Stimulated activated CD8-positive, alpha-beta memory T cell treated with anti-CD3 and anti-CD28 coated beads, Interleukin-15, amount 100 ng/mL, for 48 hours (primary cell): ENCODE measurements at places on chromosomes 7 and 10.

DNA sequence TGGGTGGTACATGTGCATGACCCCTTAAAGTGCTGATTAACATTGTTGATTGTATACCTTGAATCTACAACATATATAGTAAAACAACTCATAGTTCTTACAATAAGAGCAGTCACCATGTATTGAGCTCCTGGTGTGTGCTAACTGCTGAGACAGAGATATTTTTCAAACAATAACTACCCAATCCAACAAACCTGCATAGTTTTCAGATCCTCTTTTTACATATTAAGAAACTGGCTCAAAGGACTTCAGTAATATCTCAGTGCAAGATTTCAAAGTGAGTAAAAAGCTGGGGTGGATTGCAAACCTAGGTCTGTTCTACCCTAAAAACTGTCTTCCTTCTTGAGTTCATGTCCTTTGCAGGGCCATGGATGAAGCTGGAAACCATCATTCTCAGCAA is 272.2 kb downstream of the SNX13 start:
- no peak for DNase-seq

GRCh38 chr7:151741585-151741984 is 135.3 kb downstream of the PRKAG2 start:
- no peak for DNase-seq

DNA sequence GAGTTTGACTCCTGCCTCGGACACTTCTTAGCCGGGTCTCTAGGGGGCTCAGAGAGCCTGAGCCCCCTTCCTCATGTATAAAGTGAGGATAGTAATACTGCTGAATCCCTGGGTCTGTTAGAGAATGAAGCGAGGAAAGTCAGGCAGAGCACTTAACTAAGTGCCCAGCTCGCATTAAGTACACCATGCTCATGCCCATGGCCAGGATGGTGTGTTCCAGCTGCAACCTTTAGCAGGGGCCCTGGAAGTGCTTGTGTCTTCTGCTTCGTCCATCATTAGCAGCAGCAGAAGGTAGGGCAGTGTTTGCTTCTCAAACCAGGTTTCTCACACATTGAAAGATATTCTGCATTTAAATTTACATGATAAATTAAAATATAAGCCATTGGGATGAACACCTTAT is 27.3 kb upstream of the WDFY4 start:
- DNase-seq, result no peak

- no peak for DNase-seq
Measured at GRCh38 chr10:93434991-93435491, 47.1 kb downstream of the MYOF start.

DNA sequence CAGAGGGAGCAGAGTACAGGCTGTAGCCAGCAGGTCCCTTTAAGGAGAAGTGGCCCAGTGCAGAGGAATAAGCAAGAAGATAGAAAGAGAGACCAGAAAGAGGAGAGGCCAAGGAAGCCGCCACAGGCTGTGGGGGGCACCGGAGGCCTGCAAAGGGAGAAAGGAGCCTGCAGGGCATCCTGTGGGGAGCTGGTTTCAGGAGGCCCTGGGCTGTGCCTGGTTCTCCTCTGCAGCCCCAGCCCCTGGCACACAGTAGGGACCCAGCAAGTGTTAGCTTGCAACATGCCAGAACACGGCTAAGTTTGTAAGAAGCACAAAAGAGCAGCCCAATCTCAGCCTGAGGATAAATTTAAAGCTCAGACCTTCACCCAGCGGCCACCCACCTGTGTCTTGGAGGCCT is 12.3 kb upstream of the C10orf71 start:
- no peak for DNase-seq

- DNase-seq, result no peak
Measured at GRCh38 chr10:49585387-49585786, 24.7 kb upstream of the SLC18A3 start.

DNA sequence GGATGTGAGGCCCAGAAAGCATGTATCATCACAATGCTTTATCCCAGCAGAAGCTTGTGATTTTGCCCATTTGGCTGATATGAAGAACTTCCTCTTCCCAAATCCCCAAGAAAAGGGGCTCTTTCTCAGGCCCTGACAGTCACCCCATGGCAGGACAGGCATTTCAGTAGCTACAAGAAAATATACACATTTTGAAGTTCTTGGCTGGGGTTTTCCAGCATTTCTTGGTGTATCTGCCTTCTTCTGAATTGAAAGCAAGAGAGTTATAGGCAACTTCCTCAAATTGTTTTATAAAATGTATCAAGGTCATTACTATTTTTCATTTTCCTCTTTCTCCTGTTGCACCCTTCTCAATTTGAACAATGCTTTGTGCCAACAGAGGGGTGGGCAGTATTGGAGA is 63.3 kb upstream of the PDLIM1 start:
- no peak for DNase-seq

DNA sequence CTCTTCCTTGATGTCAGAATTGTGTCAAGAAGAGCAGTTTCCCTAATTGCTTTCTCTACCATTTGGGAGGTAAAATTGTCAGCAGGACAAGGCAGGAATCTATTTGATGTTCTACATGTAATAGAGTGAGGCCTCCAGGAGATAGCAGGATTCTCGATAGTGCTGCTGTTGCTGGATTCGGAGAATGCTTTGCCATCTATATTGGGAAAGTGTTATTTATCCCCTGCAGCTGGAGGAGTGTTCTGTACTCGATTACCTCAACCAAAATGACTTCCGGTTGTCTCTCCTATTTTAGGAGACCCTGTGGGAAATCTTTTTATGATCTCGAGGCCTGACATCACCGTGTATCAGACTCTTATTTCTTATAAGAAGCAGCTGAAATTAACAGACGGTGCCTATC is 217.1 kb downstream of the TMEM178B start:
- no peak for DNase-seq

GRCh38 chr7:54354436-54354835 is 187.7 kb upstream of the VSTM2A start:
- no peak for DNase-seq

DNA sequence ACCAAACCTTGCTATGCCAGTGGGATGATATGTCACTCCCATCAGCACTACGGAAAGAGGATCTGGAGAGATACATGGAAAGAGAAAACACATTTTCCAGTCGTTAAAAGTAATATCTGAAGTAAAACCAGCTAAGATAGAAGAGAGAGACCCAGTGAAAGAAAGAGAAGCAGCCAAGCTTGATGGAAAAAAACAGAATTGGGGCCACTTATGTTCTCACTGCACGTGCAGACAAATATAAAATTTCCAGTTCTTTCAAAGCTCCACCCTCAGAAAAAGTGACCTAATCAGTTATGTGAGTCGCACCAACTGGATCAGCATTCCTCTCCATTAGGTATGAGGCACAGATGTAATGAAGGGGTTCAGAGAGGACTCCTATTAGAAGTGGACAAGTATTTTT is 266.1 kb downstream of the MTERF1 start:
- DNase-seq, result no peak

DNA sequence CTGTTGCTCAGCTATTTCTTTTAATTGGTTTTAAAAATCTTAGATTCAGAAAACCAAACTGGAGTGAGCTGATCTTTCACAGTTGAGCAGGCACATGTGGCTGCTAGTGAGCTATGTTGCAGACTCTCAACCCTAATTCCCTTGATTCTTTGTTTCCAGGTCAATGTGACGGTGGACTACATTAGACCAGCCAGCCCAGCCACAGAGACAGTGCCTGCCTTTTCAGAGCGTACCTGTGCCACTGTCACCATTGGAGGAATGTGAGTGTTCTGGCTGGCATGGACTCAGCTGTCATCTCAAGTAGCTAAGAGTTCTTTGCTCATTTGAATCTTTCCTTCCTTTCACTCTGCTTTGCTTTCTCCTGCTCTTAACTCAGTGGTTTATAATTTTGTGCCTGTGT is 187.1 kb downstream of the LRRC4 start:
- DNase-seq, result no peak

DNA sequence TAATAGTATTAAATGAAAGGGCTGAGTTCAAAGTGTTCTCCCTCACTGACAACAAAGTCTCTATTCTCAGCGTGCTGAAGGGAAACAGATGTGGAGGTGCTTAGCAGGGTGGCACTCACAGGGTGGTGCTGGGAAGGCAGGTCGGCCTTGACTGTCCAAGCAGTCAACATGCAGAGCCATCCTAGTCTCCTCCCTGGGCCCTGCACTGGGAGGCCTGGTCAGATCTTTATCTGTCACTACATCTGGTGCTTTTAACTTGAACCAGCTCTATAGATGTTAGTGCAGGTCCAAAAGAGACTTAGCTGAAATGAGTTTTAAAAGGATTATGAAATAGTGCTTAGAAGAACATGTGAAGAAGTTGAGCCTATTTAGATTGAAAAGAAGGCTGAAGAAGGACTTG is 82.1 kb downstream of the AVL9 start:
- no peak for DNase-seq

DNA sequence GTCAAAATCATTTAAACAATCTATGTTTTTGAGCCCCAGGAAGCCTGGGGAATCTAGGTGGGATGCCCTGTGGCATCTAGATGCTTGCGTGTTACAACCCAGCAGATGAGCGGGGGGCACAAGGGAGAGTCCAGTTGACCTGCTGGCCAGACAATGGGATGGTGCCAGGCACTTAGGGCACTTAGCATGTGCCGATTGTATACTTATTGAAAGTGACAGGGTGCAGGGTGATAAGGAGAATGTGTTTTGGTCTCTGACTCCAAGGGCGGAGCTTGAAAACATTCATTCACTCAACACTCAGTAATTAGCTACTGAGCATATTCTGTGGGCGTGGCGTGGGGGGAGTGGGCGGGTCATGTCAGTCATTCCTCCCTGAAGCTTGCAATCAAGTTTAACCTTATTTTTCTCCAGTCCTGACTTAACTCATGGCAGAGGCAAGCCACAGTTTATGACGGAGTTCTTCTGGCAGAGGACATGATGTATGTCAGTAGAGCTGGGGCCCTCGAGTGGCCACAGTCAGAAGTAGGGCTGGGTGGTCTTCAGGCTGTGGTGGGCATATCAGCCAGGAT is 115.1 kb downstream of the PRKCQ start:
- no peak for DNase-seq

GRCh38 chr10:121556455-121556854 is 41.8 kb downstream of the FGFR2 start:
- no peak for DNase-seq

DNA sequence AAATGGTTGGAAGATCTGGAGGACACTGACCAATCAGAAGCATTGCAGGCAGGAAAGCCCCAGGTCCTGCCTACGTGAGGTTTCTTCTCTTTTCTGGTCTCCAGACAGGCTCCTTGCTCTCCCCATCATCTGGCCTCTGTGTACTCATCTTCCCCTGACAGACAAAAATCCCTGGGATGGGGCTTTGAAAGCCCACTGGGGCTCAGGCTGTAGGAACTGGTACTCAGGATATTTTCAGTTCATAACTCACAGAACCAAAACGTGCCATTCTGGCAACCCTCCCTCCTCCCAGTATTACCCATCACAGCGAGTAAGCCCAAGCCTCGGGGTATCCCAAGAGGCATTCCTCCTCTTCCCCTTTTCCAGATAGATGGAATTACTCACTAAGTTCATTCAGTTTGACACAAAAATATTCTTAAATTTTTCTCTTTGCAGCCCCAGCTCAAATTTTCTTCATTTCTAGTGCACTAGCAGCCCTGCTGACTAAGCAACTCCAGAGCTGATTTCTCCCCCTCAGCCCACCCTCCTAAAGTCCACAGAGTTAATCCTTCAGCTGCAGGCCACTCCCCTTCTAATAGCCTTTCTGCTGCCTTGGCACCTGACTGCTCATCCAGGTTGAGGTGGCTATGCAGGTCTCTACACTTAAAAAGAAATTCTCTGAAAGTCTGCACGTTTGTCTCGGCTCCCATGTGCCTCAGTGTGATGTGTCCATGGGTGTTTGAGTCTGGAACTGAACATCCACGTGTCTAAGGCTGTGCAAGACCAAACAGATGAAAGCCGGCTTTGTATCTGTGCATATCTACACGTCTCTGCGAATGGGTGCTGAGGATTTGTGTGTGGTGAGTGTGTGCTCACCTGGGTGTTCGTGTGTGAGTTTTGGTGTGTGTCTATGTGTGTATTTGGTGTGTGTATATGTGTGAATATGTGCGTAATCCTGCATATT is 331.4 kb downstream of the CCSER2 start:
- no peak for DNase-seq

DNA sequence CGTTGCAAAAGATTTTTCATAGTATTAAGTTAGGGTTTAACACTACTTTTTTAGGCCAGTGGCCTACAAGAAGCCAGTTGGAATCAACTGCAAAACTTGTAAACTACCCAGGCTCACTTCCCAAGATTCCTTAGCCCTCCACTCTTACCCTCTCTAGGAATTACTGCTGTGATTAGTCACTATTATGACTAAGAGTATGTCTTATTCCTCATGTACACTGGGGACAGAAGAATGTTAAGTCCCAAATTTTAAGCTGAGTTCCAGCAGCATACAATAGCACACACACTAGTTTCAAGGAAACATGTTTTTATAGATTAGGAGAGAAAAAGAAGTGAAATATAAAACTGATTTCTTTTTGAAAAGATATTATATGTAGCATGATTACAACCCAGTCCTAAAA is 42.8 kb downstream of the FBXL13 start:
- no peak for DNase-seq

DNA sequence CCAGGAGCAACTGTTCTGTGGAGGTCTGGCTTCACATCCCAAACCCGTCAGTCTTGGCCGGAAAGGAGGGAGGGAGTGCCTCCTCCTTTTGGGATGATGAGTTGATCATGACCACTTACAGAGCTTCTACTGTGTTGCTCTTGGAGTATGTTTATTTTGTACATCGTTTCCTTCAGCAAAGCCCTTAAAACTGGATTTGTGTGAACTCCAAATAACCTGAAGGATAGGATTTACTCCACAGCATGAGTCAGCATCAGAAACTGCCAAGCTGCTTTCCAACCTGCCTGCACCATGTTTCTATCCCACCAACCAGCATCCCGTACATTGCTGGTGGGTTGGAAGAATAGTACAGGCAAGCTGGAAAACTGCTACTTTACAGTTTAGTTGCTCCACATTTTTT is 3.5 kb downstream of the CCDC201 start:
- DNase-seq, result no peak

- no peak for DNase-seq
Measured at GRCh38 chr7:84614821-84615501, 420.4 kb upstream of the SEMA3A start.

DNA sequence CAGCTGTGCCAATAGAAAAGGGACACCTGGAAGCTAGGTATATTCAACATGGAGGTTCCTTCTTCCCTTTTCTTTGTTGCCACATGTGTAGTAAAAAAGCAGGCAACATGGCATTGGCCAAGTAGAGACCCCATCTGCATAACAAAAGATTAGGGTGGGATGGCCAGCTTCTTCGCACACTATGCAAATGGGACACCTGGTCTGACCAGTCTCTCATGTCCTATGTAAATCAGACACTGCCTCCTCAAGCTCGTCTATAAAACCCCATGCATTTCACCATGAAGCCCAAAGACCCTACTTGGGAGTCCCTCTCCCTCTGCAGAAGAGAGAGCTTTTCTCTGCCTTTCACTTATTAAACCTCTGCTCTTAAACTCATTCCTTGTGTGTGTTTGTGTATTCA is 53.9 kb downstream of the MYL10 start:
- DNase-seq, result no peak

- no peak for DNase-seq
Measured at GRCh38 chr10:64316833-64317232, 795.6 kb downstream of the REEP3 start.

- DNase-seq, result no peak
Measured at GRCh38 chr10:14016931-14017333, 313.8 kb downstream of the FRMD4A start.
